Activated T-helper 1 cell treated with anti-CD3 and anti-CD28 coated beads, Interleukin-12 subunit alpha, Interleukin-12 subunit beta, Interleukin-2, Interleukin-4 antibody, amounts not matched to agents 30 ng/mL and 10 ng/mL and 1 ng/mL, durations not matched to agents 14 hours and 24 hours and 36 hours (primary cell): ENCODE measurements at places on chromosomes 7 and 10. TPM values are rescaled to one million over a fixed set of nuclear protein-coding genes. Genes with fewer than 3 reads are reported as not detected.
A peak's percentile ranks its signal among the peaks of the same experiment; 100 is the strongest.

Gene VSTM4
- 0.20 and 0.23 TPM in 2 replicates for total RNA-seq

Gene AOAH
- 12.3 and 14.0 TPM in 2 replicates for total RNA-seq

- H3K4me1 ChIP-seq, result no peaks in the 10 kb centered on the region
- DNase-seq, result no peak
- H3K36me3 ChIP-seq, result no peaks in the 10 kb centered on the region
- H3K27me3 ChIP-seq, result no peaks in the 10 kb centered on the region
- no peak overlapping the region for H3K4me3 ChIP-seq
Observed at GRCh38 chr10:71025535-71025934, 137.2 kb upstream of the PCBD1 start.

DNA sequence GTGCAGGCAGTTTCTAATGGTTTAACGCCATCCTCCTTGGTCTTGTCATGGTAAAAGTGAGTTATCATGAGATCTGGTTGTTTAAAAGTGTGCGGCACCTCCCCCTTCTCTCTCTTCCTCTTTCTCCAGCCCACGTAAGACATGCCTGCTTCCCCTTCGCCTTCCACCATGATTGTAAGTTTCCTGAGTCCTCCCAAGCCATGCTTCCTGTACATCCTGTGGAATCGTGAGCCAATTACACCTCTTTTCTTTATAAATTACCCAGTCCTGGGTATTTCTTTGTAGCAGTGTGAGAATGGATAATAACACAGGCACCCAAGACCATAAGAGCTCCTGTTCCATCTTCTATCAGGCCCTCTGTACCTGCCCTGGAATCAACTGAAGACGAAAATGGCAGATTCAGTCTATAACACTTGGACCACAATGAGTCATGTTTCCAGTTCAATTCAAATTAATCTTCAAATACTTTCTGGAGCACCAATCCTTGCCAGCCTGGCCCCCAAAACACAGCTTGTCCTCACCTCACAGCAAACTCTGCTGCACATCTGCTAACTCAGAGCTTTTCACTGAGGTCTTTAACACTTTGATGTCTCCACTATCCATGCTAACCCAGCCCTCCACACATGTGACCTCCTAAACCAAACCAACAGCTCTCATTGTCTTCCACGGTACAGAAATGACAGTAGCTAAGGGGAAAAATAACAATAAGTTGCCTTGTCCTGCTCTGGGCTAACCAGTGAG lies 73.2 kb downstream of the SFMBT2 start:
- no peaks in the 10 kb centered on the region for H3K27me3 ChIP-seq
- peaks cover 52% of the 10 kb centered on the region for H3K4me1 ChIP-seq
- DNase-seq, result no peak

- peak overlapping the region; percentile 2 for H3K27ac ChIP-seq
- H3K4me1 ChIP-seq, result peaks cover 55% of the 10 kb centered on the region
- DNase-seq, result no peak
Observed at GRCh38 chr7:8135417-8135816, 126.5 kb downstream of the ICA1 start.

- H3K4me3 ChIP-seq, result no peak overlapping the region
- no peaks in the 10 kb centered on the region for H3K4me1 ChIP-seq
- H3K27ac ChIP-seq, result no peak overlapping the region
- H3K36me3 ChIP-seq, result no peaks in the 10 kb centered on the region
- DNase-seq, result no peak
Observed at GRCh38 chr10:109695988-109696387, 227.3 kb downstream of the XPNPEP1 start.

DNA sequence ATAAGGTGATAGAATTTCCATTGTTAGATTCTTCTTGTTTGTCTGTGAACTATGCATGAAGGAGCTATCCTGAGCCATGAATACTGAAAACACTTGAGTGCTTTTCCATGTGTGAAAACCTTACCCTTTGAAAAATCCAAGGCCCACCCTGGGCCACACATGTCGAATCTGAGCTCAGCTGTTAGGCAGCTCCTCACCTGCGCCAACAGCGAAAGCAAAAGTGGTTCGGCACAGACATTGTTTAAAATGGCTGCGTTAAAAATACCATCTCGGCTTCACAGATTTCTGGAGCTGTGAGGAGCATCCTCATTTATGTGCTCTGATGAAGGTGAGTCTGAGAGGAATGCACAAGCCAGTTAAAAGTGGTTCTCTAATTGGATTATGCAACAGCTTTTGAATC lies 137.7 kb downstream of the NEUROD6 start:
- H3K36me3 ChIP-seq, result no peaks in the 10 kb centered on the region
- H3K4me3 ChIP-seq, result no peak overlapping the region
- no peaks in the 10 kb centered on the region for H3K4me1 ChIP-seq
- no peak overlapping the region for H3K27ac ChIP-seq

DNA sequence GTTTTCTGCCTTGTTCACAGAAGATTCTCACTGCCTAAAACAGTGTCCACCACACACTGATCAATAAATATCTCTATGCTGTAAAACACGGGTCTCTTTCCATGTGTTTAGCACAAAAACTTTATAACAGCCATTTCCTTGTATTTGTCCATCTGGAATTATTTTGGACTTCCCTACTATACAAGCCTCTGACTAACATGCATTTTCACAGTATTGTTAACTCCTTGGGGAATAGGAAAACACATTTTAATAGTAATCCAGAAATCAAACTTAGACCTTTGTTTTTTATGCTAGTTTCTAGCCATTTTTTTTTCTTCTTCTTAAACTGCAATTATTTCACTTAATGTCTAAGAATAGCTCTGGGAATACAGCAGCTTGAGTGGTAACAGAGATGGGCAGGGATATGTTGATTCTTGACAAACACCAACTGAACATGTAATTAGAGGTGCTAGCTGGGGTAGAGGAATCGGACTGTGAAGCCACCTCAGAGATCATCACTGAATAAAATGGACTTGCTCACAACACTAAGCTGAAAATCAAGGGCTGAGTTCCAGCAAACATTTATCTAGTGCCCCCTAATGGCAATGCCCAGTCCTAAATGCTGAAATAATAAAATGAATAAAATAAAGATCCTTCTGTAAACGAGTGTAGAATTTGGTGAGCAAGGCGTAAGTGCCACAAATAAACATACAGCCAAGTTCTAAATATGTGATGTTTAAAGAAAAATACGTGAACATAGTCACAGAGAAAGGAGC lies 593.1 kb downstream of the SORCS1 start:
- no peaks in the 10 kb centered on the region for H3K4me1 ChIP-seq
- no peak overlapping the region for H3K4me3 ChIP-seq
- peaks cover 2% of the 10 kb centered on the region for H3K27me3 ChIP-seq
- DNase-seq, result no peak
- no peaks in the 10 kb centered on the region for H3K36me3 ChIP-seq
- no peak overlapping the region for H3K27ac ChIP-seq

DNA sequence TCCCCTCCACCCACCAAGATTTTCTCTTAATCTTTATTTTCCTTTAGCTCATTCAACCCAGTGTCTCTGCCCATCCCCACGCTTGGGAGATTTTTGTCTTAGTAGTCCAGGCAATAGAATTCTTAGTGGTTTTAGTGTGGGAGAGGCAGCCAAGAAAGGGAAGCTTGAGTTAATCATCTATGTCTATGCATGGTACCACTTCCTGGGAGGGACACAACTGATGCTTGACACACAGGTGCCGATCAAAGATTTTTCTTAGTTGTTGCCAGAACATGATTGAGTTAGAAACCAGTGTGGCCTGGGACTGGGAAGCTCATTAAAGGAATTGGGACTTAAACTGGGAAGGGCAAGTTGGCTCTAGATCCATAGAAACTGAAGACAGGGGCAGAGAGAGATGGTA lies 3.1 kb downstream of the STRA8 start:
- peaks cover 3% of the 10 kb centered on the region for H3K27me3 ChIP-seq
- H3K27ac ChIP-seq, result peak overlapping the region; percentile 42
- DNase-seq, result no peak
- H3K4me1 ChIP-seq, result peaks cover 10% of the 10 kb centered on the region
- H3K36me3 ChIP-seq, result no peaks in the 10 kb centered on the region
